RPMI7951 (cell line): ENCODE measurements at places on chromosomes 5 and 9.
A peak's percentile ranks its signal among the peaks of the same experiment; 100 is the strongest.

GRCh38 chr9:123326662-123327093 lies 29.3 kb upstream of the CRB2 start:
- DNase-seq, result no peak

GRCh38 chr5:37668524-37669047 lies 171.3 kb downstream of the GDNF start:
- DNase-seq, result peak; percentile 96

GRCh38 chr5:96994493-96994892 lies 58.6 kb downstream of the LNPEP start:
- no peak for DNase-seq

- no peak for DNase-seq
Observed at GRCh38 chr9:37949576-37949975, 45.6 kb upstream of the SLC25A51 start.

DNA sequence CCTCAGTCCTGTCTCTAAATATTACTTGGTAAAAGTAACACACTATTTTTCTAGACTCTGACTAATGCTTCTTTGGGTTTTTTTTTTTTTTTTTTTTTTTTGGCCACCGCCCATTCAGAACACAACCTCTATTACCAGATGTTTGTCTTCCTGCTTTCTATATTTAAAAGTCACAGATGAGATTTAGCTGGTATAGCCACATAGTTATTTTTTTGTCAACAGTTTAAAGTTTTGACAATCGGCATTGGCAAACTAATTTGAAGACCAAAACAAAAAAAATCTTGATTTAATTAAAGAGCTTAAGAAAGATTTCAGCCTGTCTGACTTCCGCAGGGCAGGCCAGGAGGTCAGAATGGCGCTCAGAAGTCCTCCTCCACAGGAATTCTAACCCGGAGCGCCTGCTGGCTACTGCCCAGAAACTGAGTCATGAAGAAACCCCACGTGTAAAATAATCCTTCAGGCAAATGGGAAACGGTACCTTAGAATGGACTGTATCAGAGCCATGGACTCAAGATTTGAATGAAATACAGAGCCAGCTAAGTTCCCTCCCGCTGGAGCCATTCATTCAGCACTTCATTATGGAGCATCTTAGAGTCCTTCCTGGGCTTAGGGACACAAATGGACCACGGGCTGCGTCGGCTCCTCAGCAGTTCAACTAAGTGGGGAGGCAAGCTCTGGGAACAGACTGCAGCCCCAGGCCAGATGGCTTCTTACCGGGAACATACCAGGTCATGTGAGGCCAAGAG lies 55.6 kb downstream of the PTPDC1 start:
- peak; percentile 98 for DNase-seq

GRCh38 chr5:109455598-109456096 lies 45.9 kb upstream of the PJA2 start:
- DNase-seq, result peak; percentile 86

DNA sequence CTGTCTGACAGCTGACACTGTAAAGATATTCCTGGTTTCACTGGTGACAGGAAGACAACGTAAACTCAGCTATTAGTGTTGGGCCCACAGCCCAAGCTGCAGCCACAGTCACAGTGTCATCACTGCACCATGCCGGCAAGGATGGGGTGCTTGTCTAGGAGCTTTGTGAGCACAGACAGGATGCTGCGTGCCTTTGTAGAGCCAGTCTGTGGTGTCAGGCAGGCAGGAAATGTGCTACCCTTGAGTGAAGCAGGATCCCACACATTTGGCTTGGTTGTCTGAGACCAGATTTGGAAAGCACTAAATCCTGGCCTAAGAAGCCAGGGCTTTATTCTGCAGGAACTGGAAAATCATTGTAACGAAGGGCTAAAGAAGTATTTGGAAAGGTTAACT lies 121.6 kb upstream of the ADAMTS16 start:
- DNase-seq, result peak; percentile 92

- peak; percentile 64 for DNase-seq
Observed at GRCh38 chr5:168851902-168852321, 272.7 kb upstream of the PANK3 start.

DNA sequence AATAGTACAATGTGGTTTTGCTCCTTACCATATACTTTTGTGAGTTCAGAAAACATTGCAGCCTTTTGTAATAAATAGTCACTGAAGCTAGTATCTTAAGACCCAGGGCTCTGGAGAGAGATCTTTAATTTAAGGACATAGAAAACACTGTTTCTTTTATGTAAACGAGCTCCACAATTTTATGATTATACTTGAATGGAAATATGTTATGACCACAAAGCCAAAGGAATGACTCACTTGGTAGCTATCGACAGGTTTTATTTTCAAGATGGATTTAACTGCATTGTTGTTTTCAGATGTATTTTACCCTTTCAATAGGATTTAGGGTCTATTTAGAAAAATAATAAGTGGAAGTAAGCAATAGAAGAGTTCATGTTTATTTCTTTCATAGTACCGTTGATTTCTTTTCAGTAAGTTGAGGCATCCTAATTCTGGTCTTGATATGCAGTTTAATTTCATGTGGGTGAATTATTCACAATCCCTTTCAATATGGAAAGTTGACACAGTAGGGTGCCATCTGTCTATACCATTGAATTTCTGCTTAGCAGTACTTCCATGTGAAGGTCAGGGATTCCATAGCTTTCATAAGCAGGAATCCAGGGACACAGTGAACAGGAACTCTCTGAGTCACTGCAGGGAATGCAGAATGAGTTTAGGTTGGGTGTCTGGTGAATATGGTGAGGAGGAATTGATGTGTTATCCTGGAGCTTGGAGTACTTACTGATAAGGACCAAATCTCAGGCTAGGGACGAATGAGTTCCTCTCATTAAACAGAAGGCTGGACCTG lies 157.6 kb downstream of the CD180 start:
- peak; percentile 60 for DNase-seq

- DNase-seq, result no peak
Observed at GRCh38 chr9:88587182-88587581, 52.2 kb downstream of the NXNL2 start.

- DNase-seq, result no peak
Observed at GRCh38 chr9:103730866-103731265, 363.2 kb upstream of the SMC2 start.

DNA sequence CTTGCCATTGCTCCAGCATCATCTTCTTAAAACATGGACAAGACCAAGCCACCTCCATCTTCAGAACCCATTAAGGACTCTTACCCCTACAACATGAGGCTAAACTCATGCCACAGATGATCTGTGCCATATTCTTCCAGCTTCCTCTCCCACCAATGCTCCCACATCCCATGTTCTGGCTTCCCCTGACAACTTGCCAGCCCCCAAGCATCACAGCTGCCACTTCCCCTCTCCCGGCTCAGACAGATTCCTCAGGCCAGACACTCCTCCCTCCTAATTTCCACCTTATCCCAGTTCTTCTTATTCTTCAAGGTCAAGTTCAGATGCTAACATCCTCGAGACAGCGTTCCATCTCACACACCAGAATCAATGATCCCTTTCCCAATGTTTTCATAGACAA lies 57.8 kb downstream of the ANKH start:
- no peak for DNase-seq

DNA sequence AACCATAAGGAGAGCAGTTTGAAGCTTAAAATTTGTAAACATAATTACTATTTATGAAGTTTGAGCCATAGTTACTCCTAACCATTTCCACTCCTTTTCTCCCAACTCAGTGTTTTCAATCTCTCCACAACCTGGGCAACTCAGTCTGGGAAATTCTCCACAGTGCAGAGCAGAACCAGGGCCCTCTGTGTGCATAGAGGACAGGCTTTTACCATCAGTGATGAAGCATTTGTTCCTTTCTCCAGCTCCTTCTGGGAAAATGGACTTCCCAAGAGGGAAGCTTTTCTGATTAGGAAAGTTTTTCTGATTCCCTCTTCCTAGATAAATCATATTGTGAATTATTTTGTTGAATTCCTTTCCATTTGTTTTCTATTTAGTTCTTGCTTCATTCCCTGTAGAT lies 132.3 kb upstream of the MPDZ start:
- no peak for DNase-seq

GRCh38 chr5:108637134-108637533 lies 110.6 kb upstream of the FER start:
- no peak for DNase-seq

- DNase-seq, result no peak
Observed at GRCh38 chr5:5364932-5365331, 57.5 kb upstream of the ICE1 start.

DNA sequence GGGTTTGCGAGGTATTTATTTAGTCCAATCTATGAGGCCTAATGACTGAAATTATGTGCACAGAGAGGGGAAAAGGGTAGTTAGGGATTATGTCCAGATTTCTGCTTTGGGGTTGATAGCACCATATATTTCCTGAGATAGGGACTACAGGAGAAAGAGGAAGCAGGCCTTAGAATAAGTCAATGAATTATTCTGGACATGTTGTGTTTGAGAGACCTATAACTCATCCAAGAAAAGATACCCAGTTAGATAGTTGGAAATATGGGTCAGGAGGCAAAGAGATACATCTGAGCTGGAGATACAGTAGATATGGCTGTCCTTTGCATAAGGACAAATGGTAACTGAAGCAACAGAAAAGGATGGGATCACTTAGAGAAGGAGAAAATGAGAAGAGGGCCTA lies 53.1 kb downstream of the NR3C1 start:
- no peak for DNase-seq

- DNase-seq, result no peak
Observed at GRCh38 chr5:79488775-79489174, 25.2 kb downstream of the HOMER1 start.

GRCh38 chr5:14125262-14125661 lies 17.9 kb upstream of the TRIO start:
- DNase-seq, result no peak

GRCh38 chr5:107783551-107783950 lies 112.8 kb upstream of the EFNA5 start:
- no peak for DNase-seq

DNA sequence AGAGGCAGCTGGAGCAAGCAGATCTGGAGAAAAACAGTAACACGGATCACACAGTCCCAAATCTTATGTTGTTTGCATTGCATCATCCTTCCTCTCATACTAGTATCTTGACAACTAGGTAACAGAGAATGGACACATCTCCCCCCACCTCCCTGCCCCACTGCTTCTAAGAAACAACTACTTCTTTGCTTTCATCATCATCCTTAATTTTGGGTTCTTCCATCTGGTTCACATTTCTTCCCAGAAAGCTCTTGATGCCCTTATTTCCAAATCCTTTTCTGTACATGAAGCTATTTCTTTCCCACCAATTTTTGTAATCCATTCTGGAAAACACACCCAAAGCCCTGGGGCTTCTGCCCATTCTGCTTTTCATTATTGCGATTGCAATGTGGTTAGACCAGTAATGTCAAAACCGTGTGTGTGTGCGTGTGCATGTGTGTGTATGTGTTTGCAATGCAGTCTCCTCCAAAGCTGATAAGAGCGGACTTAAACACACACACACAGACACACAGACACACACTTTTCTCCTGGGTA lies 254.7 kb upstream of the SLC30A5 start:
- peak; percentile 81 for DNase-seq
